SK-N-MC (cell line): ENCODE measurements at places on chromosomes 12 and 14.

- DNase-seq, result no peak
Measured at GRCh38 chr12:64618953-64619590, 8.8 kb downstream of the RASSF3 start.

DNA sequence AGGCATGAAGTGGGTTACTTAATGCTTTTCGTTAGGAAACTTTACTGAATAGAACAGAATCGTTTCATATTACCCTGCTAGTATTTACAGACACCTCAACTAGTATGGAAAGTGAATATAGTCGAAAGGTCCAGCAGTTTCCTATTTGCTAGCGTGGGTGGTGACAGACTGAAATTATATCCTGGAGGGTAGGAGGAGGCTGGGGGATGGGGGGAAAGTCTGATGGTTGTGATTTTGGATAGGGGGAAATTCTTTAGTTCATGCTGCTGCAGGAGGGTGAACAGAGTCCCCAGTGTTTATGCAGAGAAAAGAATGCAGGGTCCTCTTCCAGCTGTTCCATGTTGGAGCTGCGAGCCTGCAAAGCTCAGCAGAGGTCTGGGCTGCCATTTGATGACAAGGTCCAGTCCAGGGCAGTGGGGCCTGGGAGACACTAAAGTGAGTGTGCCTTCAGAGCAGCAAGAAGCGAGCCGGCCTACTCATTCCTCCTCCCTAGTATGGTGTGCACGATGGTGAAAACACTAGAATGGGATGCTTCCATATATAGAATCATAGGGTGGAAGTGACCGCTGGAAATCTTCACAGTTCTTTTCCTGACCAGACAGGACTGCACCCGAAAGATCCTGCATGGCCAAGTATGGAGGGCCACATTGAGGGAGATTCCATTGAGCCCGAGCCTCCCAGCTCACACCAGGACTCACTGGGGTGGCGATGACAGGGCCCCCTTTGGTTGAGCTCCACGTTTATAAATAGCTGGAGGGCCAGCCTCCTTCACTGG lies 2.1 kb downstream of the SAMD4A start:
- no peak for DNase-seq

DNA sequence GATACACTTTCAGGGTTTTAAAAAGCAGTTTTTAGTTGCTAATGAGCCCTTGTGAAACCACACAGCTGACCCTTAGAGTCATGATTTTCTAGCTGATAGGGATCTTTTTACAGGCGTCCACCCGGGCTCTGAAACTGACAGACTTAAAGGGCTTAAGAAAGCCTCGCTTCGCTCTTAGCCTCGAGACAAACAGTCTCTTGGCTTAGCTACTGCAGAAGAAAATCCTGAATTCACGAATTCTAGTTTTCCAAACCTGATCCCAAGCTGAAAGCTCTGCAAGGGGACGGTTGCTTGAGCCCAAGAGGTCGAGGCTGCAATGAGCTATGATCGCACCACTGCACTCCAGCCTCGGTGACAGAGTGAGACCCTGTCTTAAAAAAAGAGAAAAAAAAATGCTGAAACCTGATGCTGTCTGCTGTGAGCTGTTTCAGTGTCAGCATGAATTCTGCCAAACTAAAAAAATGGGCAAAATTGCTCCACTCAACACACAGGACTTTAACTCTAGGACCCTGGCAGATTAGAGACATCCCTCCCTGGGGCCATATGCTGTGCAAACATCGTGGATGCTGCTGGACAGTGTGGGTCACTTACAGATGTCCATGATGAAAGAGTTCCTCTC lies 3.1 kb upstream of the HPD start:
- DNase-seq, result no peak

DNA sequence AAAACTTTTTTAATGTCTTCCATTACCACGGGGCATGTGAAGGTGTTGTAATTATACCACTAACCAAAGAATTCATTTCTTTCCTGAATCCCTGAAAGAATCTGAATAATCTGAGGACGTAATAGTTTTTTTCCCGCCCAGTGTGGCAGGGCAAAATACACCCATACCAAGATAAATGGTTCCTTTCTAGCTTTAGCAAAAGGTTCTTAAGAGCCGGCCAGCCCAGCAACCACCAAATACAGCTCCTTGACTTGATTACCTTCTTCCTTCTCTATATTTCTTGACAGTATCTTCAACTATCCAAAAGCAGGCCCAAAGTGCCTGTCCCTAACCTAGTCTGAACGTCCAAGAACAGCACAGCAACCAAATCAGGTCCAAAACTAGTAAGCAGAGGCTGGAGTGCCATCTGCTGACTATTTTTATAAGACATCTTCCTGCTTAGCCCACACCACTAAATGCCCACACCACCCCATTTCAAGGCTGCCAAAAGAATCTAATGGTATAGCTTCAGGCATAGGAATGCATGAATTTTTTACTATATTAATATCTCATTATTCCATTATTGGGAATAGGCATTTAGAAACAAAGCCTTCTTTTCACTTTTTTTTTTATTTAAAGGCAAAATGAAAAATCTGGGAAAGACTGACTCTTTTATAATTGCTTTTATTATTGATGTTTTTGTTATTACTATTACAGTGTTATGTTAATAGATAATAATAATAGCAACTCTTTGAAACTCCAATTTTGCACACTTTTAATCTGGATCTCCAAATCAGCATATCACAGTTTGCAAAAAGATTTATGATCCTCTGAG lies 524.4 kb downstream of the MED13L start:
- DNase-seq, result peak; percentile 45

DNA sequence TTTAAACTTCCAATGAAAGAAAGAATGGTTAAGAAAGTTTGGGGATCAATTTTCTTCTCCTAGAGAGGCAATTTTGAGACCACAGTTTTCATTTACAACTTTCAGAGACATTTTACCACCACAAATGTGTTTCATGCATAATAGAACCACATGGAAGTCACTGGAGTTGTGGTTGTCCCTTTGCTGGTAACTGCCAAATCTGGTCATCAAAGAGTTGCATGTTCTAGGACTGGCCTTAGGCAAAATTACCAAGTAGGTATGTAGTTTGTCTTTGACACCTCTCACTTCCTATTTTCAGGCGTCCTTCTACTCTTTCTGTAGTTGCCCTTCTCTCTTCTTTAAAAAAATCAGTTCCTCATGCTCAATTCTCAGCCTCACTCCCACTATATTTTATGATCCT lies 54.3 kb upstream of the TMX1 start:
- no peak for DNase-seq

DNA sequence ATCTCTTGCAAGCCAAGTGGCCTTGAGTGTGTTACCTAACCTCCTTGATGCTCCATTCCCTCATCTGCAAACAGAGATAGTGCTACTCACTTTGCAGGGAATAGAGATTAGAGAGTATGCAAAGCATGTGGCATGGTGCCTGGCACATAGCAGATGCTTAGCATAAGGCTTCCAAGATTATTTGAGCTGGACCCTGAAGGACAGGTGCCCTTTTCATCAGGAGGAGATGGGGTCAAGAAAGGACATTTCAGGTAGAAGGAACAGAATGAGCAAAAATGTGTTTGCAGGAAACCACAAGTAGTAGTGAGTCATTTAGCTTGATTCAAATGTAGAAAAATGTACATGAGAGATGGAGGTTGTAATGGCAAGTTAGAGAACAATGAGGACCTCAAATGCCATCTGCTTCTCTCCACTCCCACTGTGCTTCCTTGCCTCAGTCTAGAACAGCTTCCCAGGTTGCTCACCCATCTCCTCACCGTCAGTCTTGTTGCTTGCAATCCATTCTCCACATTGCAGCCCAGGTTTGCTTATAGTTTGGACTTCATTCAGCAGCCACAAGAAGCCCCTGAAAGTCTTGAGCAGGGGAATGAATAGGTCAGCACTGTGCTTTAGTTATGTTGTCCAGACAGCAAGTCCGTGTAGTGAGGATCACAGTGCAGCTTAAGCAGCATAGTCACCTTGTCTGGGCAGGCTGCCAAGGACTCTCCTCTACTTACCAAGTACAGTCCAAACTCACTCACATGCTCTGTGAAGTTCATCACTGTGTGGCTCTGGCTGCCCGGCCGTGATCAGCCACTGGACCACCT lies 536.3 kb upstream of the CCDC196 start:
- DNase-seq, result no peak

DNA sequence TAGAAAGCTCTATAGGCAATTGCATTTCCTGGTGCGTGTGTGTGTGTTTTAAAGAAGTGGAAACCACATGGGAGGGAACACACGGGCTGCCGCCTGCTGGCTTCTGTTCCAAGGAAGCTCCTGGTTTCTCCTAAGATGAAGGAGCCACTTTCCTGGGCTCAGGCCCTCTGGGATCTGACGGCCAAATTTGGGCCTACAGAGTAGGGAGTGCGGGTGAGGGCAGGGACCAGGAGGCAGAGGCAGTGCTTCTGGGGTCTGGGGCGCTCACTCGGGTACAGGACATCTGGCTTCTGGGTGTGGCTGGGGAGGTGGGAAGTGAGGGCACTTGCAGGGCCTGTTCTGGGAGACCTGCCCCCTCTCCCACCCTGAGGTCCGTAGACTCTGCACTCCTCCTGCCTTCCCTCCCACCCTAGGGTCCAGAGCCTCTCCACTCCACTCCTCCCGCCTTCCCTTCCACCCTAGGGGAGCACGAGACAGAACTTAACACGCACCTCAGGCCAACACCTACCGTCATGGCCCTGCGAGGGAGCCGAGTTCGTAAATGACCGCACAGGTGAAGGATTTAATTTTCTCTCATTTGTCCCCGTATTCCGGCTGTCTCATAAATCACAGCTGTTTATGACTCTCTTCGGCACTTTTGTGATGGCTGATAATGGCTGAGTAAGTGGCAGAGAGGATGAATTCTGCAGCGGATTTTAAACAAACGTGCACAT lies 127.7 kb downstream of the KIF26A start:
- no peak for DNase-seq

GRCh38 chr14:75909630-75910029 lies 72.2 kb downstream of the TGFB3 start:
- no peak for DNase-seq

DNA sequence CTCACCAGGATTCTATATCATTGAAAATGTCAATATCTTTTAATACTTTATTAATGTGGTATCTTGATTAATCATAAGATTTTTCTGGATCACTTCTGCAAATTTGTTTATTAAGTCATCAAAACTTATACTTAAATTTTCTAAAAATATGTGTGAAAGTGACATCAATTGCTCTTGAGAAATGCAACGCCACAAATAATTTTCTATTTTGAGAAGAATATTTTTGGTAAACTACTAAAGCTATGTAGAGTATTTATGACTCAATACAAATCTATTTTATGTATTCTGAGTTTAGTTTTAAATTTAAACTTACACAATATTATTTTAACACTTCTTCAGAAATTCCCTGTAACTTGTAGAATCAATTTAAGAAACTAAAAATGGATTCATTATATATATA lies 263.3 kb downstream of the RASSF9 start:
- DNase-seq, result no peak

DNA sequence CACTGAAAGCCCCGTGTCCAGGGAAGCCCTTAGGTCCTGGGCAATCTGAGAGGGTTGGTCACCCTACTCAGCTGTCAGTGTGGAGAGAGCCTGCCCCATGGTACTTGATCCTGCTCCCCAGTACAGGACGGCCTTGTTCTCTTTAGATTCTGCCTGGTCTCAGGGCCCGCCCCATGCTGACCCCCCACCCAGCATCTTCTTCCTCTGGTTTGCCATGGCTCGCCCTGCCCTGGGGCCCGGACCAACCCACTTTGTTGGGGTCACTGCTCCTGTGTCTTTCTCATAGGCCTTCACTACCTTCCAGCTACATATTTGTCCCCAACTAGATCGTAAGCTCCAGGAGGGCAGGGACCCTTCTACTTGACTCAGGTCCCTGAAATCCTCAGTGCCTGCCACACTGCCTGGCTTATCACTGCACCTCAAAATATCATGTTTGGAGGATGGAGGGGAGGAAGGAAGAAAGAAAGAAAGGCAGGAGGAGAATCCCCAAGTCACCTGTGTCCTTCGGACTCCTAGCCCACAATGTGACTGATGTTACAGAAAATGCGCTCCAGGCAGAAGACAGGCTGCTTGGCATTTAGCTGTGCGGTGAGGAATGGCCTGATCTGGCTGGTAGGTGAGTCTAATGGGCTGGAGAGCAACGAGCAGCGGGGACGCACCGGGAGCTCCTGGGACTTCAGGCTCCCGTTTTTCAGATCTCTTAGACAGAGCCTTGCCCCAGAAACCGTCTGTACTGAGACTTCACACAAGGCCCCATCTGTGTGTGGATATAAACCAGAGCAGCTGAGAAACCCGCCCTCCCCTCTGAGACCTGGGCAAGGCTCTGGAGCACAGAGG lies 66.1 kb downstream of the C14orf132 start:
- no peak for DNase-seq

DNA sequence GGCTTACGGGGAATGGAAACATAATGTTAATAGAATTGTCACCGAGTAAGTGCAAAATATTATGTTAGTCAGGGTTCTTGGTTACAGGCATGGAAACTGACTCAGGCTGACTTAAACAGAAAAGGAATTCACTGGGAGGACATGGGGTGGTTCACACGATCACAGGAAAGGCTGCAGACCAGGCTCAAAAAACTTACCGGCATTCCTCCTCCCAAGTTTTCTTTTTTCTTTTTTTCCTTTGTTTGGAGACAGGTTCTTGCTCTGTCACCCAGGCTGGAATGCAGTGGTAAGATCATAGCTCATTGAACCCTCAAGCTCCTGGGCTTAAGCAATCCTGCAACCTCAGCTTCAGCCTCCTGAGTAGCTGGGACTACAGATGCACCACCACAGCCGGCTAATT lies 11.9 kb upstream of the UBE2N start:
- DNase-seq, result no peak

DNA sequence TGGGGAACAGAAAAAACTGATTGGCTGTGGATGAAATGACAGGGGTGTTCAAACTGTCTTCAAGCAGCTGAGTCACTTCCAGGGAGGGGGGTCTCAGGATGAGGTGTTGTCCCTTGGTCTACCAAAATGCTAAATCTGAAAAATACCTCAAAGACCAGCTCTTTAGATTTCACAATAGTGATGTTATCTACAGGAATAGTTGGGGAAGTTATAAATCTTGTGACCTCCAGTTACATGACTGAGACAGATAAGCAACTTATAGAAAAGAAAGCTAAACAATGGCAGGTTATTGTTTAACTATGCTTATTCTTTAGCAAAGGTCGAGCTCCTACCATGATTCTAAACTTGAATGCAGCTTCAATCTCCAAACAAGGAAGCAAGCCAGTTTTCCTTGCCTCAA lies 125.4 kb downstream of the SYT10 start:
- DNase-seq, result no peak

GRCh38 chr12:17192721-17193120 lies 586.8 kb upstream of the LMO3 start:
- no peak for DNase-seq

- no peak for DNase-seq
Measured at GRCh38 chr12:73589220-73589619, 948.4 kb upstream of the ATXN7L3B start.

- DNase-seq, result no peak
Measured at GRCh38 chr12:104687823-104688573, 231.2 kb downstream of the CHST11 start.

GRCh38 chr12:27208414-27208750 lies 35.7 kb upstream of the STK38L start:
- no peak for DNase-seq

DNA sequence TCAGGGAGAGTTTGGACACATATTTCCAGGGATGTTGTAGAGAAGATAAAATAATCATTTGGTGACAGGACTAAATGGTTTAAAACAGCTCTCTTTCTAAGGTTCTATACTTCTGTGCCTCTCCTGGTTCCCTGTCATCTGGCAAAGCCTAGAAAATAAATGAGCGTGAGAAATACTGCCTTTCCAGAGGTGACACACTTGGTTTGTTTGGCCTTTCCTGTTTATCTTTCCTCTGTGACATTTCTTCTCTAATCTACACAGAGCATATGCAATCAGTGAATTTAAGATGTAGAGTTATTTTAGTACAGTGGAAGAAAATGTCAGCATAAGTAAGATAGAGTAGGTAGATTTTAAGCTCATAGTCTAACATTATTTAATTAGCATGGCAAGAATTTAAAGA lies 22.0 kb upstream of the SSTR1 start:
- DNase-seq, result no peak

GRCh38 chr12:1929241-1929984 lies 11.0 kb upstream of the CACNA2D4 start:
- no peak for DNase-seq
